ENCODE measurements at places on chromosomes 1 and 21. TPM values are rescaled to one million over a fixed set of nuclear protein-coding genes. Genes with fewer than 3 reads are reported as not detected.

The RGS8 gene
- not detected for total RNA-seq

The CHRM3 gene
- total RNA-seq: 0.28 TPM

The ANGPTL3 gene
- total RNA-seq: not detected

The RXRG gene
- not detected for total RNA-seq

The SYNJ1 gene
- 2.8 TPM for total RNA-seq
